Right atrium auricular region (tissue), 2 donors: ENCODE measurements at places on chromosomes 6 and 20. TPM values are rescaled to one million over a fixed set of nuclear protein-coding genes. Genes with fewer than 3 reads are reported as not detected.

GRCh38 chr6:1004885-1005630 is 306.8 kb upstream of the FOXQ1 start:
- H3K27me3 ChIP-seq = no peaks in the 10 kb centered on the region
- no peak overlapping the region for H3K4me3 ChIP-seq
- peak; percentile 1 for DNase-seq

Gene BPHL
- 10.6 TPM for total RNA-seq

DNA sequence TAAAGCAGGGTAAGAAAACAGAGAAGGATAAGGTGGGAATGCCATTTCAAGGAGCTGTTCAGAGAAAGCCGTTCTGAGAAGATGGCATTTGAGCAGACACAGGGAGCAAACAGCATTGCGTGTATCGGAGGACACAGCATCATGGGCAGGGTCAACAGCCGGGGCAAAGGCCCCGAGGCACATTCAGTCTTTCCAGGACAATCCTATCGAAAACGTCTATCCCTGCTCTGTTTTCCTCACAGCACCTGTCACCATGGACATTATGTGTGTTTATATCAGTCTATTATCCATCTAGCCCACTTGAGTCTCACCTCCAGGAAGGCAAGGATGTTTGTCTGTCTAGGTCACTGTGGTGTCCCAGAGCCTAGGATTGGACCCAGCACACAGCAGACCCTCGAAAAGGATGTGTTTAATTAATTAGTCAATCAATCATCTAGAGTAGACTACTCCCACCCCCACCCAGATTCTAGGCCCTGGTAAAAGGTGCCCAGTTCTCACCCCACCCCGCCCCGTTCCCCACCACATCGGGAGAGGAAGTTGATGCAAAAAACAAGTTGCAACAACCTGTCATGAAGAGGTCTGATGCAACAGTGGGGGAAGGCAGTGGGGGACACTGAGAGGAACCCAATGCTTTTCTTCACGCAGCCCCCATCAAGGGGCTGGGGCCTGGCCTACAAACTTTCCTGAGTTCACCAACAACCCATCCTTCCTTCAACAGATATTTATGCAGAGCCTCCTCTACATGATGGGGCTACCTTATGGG is 66.6 kb downstream of the PREX1 start:
- no peak overlapping the region for H3K27ac ChIP-seq
- H3K4me3 ChIP-seq = no peak overlapping the region
- H3K27me3 ChIP-seq = no peaks in the 10 kb centered on the region
- H3K36me3 ChIP-seq = no peaks in the 10 kb centered on the region
- no peak for DNase-seq
- H3K4me1 ChIP-seq = peaks cover 20% of the 10 kb centered on the region

DNA sequence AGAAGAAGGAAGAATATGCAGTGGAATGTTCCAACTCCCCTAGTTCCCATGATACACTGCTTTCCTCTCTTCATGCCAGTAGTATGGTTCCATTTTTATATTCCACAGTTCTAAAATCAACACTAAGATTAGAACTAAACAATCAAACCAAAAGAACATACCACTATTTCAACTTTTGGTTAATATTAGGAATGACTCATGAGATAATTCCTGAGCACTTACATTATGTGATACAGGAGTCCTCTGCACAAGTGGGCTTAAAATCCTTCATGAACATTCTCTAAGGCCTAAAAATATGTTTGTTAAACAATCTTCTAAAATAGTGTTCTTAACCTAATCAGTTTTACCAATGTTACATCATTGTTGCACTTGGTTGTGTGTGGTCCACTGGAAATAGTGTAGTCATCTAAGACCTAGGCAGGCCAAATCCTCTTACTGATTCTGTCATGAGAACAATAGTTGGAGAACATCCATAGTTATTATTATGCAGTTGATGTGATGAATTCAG is 30.3 kb upstream of the RCAN2 start:
- H3K27me3 ChIP-seq = no peaks in the 10 kb centered on the region
- no peak for DNase-seq
- no peaks in the 10 kb centered on the region for H3K36me3 ChIP-seq
- H3K4me1 ChIP-seq = peaks cover 12% of the 10 kb centered on the region
- peak overlapping the region; percentile 54 for H3K27ac ChIP-seq

DNA sequence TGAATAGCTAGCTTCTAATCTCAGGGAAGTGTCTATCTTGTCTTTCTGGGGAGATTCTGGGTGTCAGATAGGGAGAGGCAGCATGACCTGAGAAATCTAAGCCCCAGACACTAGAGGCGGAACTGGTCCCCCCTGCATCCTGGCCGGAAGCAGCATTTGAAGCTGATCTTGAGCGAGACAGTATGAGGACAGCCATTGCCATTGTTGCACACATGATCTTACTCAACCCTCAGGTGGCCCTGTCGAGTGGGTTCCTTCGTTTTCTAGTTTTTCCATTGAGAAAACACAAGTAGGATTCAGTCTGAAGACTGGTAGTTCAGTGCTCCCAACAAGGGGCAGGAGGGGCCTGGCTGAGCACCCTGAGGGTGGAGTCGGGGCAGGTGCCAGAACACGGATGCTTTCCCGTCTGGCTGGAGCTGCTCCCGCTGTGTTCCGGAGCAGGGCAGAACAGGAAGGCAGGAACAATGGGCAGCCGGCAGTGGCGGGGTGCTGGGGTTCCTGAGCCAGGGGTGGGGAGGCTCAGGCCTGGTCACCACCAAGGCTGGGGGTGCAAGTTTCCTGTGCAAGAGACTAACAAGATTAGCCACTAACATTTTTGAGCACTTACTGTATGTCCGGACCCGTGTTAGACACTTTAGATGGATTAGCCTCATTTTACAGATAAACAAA is 7.9 kb upstream of the SDCBP2 start:
- no peak overlapping the region for H3K4me3 ChIP-seq
- H3K4me1 ChIP-seq = no peaks in the 10 kb centered on the region
- H3K27ac ChIP-seq = peak overlapping the region; percentile 63
- H3K27me3 ChIP-seq = no peaks in the 10 kb centered on the region
- peak; percentile 84 for DNase-seq
- H3K36me3 ChIP-seq = no peaks in the 10 kb centered on the region

Gene SLC17A9
- 1.8 TPM for total RNA-seq

GRCh38 chr6:44554861-44555260 is 167.4 kb downstream of the CDC5L start:
- H3K4me3 ChIP-seq = no peak overlapping the region
- no peak for DNase-seq
- no peaks in the 10 kb centered on the region for H3K36me3 ChIP-seq
- H3K27me3 ChIP-seq = no peaks in the 10 kb centered on the region

- H3K4me1 ChIP-seq = no peaks in the 10 kb centered on the region
- H3K27ac ChIP-seq = no peak overlapping the region
- H3K27me3 ChIP-seq = no peaks in the 10 kb centered on the region
- no peaks in the 10 kb centered on the region for H3K36me3 ChIP-seq
- DNase-seq = no peak
Measured at GRCh38 chr20:15515691-15516090, 1057.6 kb downstream of the KIF16B start.

Gene CYP24A1
- total RNA-seq = not detected

GRCh38 chr20:52536040-52536439 is 344.5 kb upstream of the ZFP64 start:
- no peak overlapping the region for H3K4me3 ChIP-seq
- no peak for DNase-seq
- H3K4me1 ChIP-seq = no peaks in the 10 kb centered on the region
- no peaks in the 10 kb centered on the region for H3K36me3 ChIP-seq

GRCh38 chr6:32397252-32397920 is 9.6 kb downstream of the BTNL2 start:
- no peak overlapping the region for H3K27ac ChIP-seq
- no peaks in the 10 kb centered on the region for H3K36me3 ChIP-seq
- no peak overlapping the region for H3K4me3 ChIP-seq
- no peaks in the 10 kb centered on the region for H3K4me1 ChIP-seq
- DNase-seq = no peak
- H3K27me3 ChIP-seq = no peaks in the 10 kb centered on the region

GRCh38 chr6:163513570-163514166 is 99.2 kb downstream of the QKI start:
- no peak overlapping the region for H3K4me3 ChIP-seq
- peaks cover 46% of the 10 kb centered on the region for H3K4me1 ChIP-seq
- no peak overlapping the region for H3K27ac ChIP-seq
- no peaks in the 10 kb centered on the region for H3K36me3 ChIP-seq
- no peak for DNase-seq

Gene BMP5
- total RNA-seq = 1.6 TPM

DNA sequence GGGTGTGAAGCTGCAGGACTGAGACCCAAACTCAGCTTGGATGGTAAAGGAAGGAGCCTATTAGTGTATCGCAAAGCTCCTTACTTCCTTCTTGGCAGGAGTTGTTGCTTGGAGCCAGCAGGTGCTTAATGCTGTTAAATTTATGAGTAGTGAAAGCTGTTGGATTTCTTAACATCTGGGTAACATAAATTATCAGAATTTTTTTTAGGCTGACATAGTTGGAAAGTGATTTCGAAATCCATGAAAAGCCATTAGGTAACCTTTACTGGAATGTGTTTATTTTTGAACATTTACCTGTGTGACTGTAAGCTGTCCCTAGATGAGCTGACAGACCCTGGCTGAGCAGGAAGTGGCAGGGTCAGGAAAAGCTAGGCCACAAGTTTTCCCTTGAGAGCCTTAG is 470.4 kb upstream of the SLC35B3 start:
- H3K4me3 ChIP-seq = no peak overlapping the region
- no peaks in the 10 kb centered on the region for H3K4me1 ChIP-seq
- no peak for DNase-seq
- no peaks in the 10 kb centered on the region for H3K27me3 ChIP-seq

GRCh38 chr6:36320475-36320874 is 16.2 kb downstream of the BNIP5 start:
- DNase-seq = no peak
- H3K36me3 ChIP-seq = no peaks in the 10 kb centered on the region
- H3K4me1 ChIP-seq = no peaks in the 10 kb centered on the region
- no peak overlapping the region for H3K27ac ChIP-seq
- no peaks in the 10 kb centered on the region for H3K27me3 ChIP-seq

DNA sequence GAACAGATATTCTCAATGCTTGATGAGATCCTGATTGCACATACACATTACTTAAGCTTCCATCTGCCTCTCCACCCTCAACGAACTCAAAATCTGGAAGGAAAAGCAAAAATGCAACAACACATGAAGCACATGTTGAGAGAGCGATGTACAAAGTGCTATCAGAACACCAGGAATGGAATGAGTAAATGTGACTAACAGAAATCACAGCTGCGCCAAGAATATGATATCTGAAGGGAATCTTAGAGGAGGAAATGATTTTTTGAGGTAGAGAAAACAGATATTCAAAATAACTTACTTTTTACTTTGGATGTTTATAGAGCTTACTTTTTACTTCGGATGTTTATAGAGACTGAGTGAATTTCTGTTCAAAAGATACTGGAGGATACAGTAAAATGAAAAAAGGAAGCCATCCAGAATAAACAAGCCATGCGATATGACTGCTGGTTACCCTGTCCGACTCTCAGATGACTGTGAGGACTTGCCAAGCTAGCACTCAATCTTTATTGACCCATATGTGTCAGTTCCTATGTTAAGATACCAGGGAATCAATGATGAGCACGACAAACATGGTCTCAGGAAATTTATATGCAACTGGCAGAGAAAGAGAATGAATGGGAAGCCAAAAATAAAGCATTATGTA is 102.0 kb downstream of the SMLR1 start:
- H3K27ac ChIP-seq = peak overlapping the region; percentile 50
- no peak overlapping the region for H3K4me3 ChIP-seq
- H3K4me1 ChIP-seq = peaks cover 15% of the 10 kb centered on the region
- DNase-seq = no peak
- H3K27me3 ChIP-seq = no peaks in the 10 kb centered on the region
- no peaks in the 10 kb centered on the region for H3K36me3 ChIP-seq

Gene SMLR1
- not detected for total RNA-seq

- no peak overlapping the region for H3K4me3 ChIP-seq
- no peak for DNase-seq
- peaks cover 35% of the 10 kb centered on the region for H3K36me3 ChIP-seq
- H3K27ac ChIP-seq = no peak overlapping the region
- H3K27me3 ChIP-seq = no peaks in the 10 kb centered on the region
Measured at GRCh38 chr6:152118678-152119077, 311.2 kb downstream of the ESR1 start.

DNA sequence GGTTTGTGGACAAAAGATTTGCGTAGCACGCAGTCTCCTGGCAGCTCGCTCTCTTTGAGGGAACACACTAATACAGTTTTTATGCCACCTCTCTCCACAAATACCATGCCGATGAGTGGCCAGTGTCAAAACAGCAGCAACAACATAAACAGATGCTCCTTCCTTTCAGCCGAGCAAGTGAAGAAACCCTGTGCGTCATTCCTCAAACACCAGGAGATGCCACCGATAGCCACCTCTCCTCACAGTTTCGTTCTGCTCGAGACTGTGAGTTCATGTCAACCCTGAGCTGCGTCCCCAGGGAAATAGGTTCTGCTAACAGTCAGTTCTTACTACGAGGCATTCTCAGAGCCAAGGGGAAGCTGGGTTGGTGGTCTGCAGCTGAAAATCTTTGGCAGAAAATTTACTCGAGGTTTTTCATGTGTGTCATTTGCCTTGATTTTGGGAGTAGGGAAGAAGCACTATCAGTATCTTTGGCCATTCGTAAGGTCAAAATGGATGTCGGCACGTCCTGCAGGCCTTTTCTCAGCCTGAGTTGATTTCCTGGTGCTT is 59.9 kb downstream of the EYA2 start:
- H3K36me3 ChIP-seq = no peaks in the 10 kb centered on the region
- H3K27me3 ChIP-seq = no peaks in the 10 kb centered on the region
- H3K4me1 ChIP-seq = no peaks in the 10 kb centered on the region
- no peak for DNase-seq
- no peak overlapping the region for H3K4me3 ChIP-seq

DNA sequence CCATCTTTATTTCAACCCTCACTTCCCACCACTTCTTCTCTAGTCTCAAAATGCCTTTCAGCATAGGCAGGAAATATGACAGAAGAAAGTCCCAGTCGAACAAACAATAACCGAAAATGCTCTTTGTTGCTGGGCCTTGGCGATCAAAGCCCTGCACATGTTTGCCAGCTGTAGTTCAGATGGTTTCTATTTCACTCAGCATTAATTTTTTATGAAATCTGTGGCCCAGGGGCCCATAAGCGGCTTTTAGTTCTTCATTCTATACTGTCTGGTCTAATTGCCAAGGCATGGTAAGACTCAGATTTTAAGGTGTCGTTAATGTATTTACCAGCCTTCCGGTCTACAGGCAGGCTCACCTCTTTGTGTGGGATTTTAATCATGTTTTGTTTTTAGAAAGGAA is 10.9 kb upstream of the F13A1 start:
- H3K27me3 ChIP-seq = no peaks in the 10 kb centered on the region
- peak overlapping the region; percentile 11 for H3K27ac ChIP-seq
- H3K4me1 ChIP-seq = peaks cover 23% of the 10 kb centered on the region

GRCh38 chr20:37936041-37936440 is 33.1 kb downstream of the VSTM2L start:
- no peak overlapping the region for H3K4me3 ChIP-seq
- H3K27ac ChIP-seq = no peak overlapping the region
- no peak for DNase-seq
- peaks cover 11% of the 10 kb centered on the region for H3K36me3 ChIP-seq
- H3K4me1 ChIP-seq = no peaks in the 10 kb centered on the region
- no peaks in the 10 kb centered on the region for H3K27me3 ChIP-seq

GRCh38 chr20:54794110-54794509 is 318.7 kb downstream of the DOK5 start:
- no peak overlapping the region for H3K4me3 ChIP-seq
- H3K27me3 ChIP-seq = no peaks in the 10 kb centered on the region
- H3K27ac ChIP-seq = no peak overlapping the region
- no peak for DNase-seq
- no peaks in the 10 kb centered on the region for H3K36me3 ChIP-seq
